ENCODE measurements at places on chromosomes 3 and 15.

- no peak for DNase-seq
Observed at GRCh38 chr3:79490165-79491028, 277.4 kb downstream of the ROBO1 start.

DNA sequence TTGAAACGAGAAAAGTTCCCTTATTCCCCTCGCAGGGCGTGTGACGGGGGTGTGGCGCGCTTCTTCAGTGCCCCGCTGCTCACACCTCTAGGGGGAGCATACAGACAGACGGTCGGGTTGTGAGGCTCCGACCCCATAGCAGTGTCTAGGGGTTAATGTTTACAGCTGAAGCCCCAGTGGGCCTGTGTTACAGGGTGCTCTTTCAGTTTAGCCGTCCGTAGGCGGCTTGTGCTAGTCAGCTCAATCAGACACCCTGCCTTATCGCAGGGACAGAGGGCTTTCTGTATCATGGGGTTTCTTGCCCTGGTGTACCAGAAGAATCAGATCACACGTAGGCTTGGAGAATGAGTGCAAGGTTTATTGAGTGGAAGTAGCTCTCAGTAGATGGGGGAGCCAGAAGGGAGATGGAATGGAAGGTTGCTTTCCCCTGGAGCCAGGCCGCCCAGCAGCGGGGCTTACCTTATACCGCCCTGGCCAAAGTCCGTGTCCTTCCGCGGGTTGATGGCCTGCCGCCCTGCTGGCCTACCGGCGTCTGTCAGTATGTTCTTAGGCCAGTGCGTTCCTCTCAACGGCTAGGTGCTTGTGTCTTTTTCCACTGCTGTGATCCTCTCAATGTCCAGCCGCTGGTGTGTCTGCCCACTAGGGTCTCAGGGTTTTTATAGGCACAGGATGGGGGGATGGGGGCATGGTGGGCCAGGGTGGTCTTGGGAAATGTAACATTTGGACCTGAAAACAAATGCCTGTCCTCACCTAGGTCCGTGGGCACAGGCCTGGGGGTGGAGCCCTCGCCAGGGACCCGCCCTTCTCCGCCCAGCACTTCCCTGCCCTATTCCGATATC lies 32.2 kb upstream of the ACP3 start:
- DNase-seq = peak; percentile 10

DNA sequence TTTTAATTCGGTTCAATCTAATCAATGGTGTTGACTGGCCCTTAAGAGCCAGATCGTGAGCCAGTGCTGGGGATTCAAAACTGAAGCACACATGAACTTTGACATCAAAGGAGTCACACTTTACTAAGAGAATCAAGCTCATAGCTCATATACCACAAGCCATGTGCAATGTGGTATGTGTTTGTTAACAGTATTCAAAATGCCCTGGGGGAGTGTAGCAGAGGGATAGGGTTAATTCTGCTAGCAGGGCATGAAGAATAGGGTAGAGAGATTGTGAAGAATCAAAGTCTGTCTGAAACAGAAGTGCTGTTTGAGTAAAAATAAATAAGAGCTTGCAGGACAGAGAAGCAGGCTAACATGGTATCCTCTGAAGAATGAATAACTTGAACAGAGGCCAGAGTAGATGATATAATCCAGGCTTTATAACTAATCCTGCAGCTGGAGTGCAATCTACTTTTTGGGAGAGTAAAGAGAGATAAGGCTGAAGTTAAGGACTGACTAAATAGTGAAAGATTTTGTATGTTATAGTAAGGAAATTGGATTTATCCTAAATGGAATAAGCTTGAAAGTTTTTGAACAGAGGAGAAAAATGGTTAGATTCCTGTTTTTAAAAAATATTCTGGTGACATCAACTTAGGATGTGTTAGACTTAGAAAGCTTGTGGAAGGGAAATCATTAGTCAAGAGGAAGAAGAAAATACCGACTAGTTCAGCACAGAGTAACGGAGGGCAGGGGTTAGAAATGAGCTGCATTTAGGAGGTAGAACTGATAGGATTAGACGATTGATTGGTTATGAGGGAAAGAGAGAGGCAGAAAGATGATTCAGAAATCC lies 292.0 kb downstream of the NFKBIZ start:
- no peak for DNase-seq

- DNase-seq = no peak
Observed at GRCh38 chr3:172836390-172836997, 86.0 kb downstream of the ECT2 start.

GRCh38 chr3:153192327-153192726 lies 30.3 kb downstream of the RAP2B start:
- no peak for DNase-seq

DNA sequence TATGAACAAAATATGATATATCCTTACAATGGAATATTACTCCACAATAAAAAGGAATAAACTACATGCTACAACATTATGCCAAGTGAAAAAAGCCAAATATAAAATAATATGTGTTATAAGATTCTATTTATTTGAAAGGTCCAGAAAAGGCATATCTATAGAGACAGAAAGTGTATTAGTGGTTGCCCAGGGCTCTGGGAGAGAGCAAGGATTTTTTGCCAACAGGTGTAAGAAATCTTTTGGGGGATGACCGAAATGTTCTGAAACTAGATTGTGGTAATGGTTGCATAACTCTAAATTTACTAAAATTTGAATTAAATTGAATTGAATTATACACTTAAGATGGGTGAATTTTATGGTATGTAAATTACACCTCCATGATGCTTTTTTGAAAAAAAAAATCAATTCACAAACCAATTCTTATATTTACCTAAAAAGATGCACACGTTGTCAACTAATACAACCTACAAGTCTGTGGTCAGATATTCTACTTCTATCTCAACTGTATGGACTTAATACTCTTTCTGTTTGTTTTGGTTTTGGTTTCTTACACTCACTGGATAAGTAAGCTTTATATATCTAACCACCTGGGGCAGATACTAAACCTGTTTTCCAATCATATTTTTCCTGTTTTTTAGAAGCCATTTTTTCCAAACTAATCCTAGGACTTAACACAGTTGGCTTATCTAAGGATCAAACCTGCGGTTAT lies 75.8 kb downstream of the FBN1 start:
- DNase-seq = no peak

DNA sequence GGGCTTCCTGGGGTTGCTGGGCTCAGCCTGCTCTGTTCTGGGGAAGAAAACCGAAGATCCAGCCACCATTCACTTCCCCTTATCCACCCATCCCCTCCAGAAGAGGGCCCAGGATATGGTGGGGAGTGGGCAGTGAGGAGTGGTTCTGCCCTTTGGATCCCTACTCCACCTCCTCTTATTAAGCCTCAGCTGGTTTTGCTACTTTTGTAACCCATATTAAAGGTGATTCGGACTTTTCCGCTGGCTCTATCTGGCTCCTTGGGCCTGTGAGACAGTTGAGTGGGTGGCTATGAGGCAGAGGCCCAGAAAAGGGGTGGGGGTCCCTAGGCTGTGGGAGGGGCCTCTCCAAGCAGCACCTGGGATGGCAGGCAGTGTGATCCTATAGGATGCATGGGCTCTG lies 33.8 kb downstream of the NBEAL2 start:
- DNase-seq = no peak

DNA sequence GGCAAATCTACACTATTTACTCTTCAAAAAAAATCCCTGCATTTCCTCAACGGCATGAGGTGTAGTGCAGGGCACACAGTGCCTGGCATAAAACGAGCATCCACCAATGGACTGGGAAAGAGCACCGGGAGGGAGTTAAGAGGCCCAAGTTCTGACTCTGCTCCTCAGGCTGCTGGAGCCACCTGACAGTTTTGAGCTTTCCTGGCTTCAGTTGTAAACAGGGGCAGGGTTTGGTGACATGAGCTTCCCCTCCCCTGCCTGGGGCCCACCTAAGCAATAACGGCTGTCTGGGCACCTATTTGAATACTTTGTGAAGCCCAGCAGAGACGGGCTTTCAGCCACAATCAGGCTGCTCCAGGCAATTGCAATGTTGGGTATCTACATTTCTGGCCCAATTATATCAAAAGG lies 16.4 kb downstream of the CA12 start:
- DNase-seq = no peak

DNA sequence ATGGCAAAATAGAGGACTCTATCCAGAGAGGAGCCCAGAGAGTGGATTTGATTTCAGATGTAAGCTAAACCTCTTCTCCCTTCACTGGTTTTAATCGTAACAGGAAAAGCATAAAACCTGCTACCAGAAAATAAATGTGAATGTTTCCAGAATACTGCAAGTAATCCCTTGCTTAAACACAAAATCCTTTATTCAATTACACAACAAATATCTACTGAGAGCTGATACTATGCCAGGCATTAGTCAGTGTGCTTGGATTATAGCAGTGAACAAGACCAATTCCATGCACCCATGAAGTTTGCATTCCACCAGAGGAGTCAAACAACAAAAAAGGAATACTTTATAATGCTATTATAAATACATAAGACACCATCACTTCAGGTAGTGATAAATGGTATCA lies 15.1 kb downstream of the AVEN start:
- no peak for DNase-seq

DNA sequence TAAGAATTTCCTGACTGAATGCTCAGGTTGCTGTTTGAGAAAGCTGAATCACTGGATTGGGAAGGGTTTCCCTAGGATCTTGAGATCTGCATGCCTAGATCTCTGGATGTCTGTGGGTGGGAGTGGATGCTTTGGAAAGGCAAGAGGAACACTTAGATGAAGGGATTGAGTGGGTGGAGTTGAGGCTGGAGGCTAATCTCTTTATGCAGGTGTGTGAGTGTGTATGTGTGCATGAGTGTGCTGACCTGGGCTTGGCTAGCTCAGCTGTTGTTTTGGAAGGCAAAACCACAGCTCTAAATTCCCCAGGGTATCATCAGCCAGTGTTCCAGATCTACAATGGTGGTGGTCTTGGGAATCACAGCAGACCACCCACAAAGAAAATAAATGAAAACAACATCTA lies 60.5 kb downstream of the CLDN1 start:
- DNase-seq = no peak

DNA sequence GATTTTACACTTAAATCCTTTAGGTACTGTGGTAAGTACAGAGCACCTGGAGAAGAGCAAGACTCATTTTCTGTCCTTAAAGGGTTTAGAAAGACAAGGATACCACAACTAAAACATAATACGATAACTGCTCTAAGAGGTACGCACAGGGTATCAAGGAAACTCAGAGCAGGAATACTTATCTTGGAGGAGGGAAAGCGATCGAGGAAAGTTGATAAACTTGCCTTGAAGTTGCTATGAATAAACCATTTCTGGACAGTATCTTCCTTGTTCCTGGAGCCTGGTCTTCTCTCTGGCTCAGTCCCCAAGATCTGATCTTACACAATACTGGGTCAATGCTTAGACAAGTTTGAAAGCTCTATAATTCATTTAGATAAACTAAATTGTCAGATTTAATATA lies 17.6 kb upstream of the GATM start:
- DNase-seq = no peak

GRCh38 chr3:98246142-98246541 lies 17.9 kb upstream of the OR5H6 start:
- DNase-seq = no peak

- DNase-seq = no peak
Observed at GRCh38 chr3:195255176-195255500, 15.8 kb downstream of the XXYLT1 start.

DNA sequence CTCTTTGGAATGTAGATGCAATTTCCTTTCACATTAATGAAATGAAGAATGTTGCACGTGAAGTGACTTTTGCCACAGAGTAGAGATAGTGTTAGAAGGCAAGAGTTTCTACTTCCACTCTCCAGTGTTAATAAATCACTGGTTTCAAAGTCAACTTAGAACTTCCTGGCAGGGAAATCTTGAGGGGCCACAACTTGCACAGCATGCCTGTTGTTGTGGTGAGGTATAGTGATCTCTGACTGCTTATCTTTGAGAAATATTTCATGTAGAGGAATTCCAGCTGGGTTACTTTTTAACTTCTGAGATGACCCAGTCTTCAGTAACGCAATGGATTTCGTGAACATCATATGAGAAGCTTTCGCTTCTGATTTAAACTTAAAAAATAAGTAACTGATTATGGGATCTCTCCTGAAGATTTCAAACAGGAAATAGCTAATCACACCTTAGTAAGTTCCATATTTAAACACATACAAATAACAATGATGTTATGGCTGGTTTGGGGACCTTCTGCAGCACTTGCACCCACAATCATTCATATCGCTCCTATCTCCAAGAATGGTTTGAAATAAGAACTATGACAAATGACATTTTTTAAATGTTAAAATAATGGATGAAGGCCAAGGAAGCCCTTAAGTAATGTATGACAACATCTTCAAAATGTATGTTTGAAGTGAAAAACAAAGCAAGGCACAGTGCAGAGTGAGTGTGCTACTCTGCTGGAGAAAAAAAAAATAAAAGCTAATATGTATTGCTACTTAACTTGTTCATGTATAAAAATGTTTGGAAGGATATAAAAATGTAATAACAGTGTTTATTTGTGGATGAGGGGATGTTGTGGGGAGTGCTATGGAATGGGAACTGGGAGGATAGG lies 726.5 kb upstream of the NECTIN3 start:
- DNase-seq = peak; percentile 10

DNA sequence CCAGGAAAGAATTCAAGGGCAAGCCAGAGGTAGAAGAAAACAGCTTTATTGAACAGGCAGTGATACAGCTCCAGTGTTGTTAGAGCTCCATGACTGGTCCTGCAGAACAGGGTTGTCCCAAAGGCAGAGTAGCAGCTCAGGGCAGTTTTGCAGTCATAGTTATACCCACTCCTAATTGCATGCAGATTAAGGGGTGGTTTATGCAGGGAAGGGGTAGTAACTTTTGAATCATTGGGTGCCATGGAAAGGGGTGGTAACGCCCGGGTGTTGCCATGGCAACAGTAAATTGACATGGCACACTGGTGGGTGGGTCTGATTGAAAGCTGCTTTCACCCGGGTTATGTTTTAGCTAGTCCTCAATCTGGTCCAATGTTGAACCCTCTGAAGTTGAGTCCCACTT lies 9.7 kb upstream of the RAB6B start:
- no peak for DNase-seq

DNA sequence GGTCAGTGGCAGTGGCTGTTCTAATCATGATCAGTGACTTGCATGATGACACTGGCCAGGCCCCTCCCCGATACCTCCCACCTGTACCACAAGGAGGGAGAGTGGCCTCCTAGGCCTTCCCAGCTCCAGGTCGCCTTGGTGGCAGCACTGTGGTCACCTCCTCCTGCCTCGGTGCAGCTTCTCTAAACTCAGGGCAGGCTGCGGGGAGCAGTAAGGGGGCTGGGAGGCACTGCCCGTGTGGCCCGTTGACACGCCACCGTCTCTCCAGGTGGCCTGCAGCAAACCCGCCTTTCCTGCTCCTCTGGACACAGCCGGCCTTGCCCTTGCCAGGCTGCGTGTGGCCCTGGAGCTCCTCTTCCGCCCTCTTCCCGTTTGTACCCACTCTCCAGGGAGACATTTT lies 184.1 kb downstream of the XXYLT1 start:
- DNase-seq = no peak

Measured in HuH-7.5 (cell line).